IPS DF 19.7 (cell line): ENCODE measurements at places on chromosomes 7 and 10.

DNA sequence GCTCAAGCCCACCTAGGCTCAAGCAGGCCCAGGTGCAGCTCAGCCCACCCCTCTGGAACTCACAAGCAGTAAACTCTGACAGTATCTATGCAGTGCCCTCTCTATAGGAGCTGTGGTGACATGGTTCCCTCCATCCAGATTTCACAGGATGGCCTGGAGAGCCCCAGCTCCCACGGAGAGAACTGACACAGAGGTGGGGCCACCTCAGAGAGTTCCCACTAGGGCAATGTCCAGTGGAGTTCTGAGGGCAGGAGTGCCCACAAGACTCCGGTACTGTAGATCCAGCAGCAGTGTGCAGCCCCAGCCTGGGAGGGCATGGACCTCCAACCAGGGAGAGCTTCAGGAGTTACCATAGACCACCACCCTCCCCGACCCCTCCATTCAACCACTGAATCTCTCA is 37.3 kb upstream of the CNPY1 start:
- DNase-seq: no peak

- no peak for DNase-seq
These were observed 268.8 kb downstream of the RNLS start for GRCh38 chr10:88314362-88314761.

DNA sequence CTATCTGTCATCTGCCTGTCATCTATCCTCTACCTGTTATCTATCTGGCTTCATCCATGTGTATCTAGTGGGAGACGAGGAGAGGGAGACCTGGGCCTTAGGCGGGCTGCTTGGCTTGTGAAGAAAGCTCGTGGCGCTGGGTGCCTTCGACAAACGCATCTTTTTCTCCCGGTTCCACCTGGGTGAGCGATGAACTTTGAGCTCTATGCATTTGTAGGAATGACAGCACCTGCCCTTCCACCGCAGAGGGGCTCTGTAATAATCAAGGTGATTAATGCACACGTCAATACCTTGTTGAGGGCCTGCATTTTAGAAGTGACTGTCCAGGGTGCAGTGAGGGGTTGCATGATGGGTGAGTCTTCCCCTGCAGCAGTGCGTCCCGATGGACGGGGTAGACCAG is 2.6 kb upstream of the VIPR2 start:
- DNase-seq: no peak

DNA sequence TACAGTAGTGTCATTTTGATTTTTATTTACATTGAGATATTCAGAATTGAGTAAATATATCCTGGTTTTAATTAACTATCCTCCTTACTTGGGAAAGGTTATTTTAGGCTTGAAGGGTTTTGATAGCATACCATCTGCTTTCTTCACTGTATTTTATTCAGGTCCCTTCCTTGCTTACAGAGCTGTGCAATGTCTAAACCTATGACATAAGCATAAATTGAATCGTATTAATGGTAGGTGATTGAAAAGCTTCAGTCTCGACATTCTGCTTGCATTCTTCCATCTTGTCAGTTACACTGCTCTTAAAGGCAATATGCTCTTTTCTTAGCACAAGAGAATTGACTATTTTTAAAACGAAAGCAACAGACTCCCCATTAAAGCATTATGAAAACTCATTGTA is 102.5 kb downstream of the ARID5B start:
- no peak for DNase-seq

DNA sequence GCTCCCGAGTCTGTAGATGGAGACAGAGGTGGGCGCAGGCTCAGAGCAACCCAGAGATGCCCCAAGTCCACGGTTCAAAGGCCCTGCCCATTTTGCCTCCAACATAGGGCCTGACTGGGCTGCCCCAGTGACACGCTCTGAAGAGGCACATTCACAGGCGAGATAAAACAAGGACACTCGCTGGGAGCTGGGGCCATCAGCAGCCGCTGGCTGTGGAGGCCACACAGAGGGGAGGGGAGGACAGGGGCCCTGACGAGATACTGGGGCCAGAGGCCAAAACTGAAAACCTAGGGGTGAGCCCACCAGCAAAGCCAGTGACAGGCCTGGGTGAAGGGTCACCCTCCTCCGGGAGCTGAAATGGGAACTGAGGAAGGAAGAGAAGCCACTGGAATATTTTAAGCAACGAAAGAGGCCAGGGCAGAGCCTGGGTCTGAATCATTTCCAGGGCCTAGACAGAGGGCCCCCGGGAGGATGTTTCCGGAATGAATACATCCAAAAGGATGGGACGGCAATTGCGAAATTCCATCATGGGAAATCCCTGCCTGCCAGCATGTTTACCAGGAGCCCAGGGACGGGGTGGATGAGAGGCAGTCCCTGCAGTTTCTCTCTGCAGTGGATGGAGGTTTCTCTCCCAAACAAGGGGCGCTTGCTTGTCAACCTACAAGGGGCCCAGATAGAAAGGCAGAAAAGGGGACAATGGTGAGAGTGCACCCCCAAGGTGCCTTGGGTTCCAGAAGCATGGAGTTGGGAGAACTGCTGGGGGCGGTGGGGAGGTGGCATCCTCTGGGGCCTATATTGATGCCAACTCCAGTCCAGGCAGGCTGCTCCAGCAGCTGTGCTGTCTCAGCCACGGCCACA is 29.0 kb upstream of the HSPA12A start:
- no peak for DNase-seq

GRCh38 chr10:110241407-110241806 is 34.0 kb downstream of the MXI1 start:
- no peak for DNase-seq

DNA sequence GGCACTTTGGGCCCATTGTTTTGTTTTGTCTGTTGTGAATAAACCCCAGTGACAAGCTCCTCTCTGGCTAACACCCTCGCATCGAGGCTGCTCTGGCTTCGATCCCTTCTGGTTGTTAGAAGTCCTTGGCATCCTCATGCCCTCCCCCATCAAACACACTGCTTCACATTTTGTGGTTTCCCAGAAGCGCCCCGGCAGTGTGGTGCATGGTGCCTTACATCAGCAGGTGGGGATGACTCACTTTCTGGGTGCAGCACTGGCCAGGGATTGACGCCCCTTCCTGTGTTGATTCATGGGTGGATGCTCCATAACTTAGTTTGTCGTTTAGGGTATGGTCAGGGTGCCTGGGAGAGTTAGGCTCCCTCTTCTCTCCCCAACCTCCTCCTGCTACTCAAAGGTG is 51.4 kb downstream of the PLPP4 start:
- DNase-seq: no peak

- no peak for DNase-seq
These were observed 141.6 kb downstream of the TNS3 start for GRCh38 chr7:47440320-47440719.

DNA sequence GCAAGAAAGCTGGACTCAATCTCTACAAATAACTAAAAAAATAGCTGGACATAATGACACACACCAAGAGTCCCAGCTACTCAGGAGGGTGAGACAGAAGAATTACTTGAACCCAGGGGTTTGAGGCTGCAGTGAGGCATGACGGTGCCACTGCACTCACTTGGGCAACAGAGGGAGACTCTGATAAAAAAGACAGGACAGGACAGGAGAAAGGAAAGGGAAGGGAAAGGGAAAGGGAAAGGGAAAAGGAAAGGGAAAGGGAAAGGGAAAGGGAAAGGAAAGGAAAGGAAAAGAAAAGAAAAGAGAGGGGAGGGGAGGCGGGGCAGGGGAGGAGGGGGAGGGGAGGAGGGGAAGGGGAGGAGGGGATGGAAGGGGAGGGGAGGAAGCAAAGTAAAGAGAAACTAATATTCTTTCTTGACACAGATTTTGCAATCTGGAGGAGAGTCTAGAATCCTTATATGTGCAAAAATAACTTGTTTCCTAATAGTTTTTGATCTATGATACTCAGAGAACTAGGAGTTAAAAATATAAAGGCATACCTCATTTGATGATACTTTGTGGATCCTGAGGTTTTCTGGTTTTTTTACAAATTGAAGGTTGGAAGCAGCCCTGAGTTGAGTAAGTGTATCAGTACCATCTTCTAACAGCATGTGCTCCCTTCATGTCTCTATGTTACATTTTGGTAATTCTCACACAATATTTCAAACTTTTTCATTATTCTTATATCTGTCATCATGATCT is 8.0 kb downstream of the SAR1A start:
- no peak for DNase-seq

GRCh38 chr10:91778485-91778884 is 19.7 kb upstream of the TNKS2 start:
- no peak for DNase-seq

GRCh38 chr10:51462076-51462779 is 237.2 kb downstream of the CSTF2T start:
- no peak for DNase-seq

DNA sequence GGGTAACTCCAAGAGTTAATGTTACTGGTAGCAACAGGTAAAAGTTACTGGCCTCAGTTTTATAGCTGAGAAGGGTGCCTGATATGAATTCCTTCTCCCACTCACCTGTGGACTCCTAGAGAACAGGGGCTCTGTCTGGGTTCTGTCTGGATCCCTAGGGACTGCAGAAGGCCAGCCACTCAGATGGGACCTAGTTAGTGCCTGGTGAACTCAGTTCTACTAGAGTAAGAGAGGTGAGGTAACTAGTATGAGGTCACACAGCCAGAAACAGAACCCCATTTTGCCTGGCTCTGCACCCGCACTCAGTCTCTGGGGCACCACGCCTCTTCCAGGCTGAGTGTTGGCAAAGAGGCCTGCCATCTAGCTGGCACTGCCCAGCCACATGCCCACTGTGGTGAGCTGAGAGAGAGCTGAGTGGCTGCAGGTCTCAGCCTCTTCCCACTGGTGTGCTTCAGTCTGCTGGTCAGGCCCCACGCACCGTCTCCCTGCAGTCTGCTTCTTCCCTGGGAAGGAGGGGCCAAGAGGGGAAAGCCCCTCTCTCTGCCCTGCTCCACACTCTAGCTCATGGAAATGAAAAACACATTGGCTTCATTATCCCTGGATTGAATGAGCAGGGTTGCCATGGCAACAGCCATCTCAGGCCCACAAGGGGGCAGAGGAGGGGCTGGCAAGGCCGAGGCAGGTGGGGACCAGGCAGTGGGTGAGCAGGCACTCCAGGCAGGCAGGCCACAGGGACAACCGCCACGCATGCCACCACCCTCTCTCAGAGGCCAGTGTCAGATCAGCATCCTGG is 110.6 kb downstream of the ZMIZ1 start:
- DNase-seq: no peak

GRCh38 chr7:2110610-2111396 is 121.9 kb downstream of the MAD1L1 start:
- DNase-seq: no peak

- DNase-seq: no peak
These were observed 48.5 kb upstream of the STARD3NL start for GRCh38 chr7:38129579-38129978.

DNA sequence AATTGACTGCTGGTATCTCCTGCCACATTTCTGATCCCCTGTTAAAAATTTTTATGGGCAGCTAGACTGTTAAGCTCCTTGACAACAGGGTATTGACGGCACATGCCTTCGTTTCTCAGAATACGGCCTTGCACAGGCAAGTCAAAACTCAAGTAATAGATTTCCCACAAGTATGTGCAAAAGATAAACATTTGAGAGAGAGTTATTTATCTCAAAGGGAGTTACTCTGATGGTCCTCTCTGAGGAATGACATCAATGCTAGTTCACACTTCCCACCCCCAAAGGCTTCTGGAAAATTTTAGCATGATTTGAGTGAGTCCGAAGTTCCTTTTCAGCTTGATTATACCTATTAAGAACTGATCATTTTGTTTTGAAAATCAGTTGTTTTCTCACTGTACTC is 71.9 kb downstream of the JCAD start:
- no peak for DNase-seq

GRCh38 chr10:75234683-75235374 is 928 bp downstream of the COMTD1 start:
- DNase-seq: no peak

- no peak for DNase-seq
These were observed 341.1 kb downstream of the CXCL12 start for GRCh38 chr10:44043646-44044375.

DNA sequence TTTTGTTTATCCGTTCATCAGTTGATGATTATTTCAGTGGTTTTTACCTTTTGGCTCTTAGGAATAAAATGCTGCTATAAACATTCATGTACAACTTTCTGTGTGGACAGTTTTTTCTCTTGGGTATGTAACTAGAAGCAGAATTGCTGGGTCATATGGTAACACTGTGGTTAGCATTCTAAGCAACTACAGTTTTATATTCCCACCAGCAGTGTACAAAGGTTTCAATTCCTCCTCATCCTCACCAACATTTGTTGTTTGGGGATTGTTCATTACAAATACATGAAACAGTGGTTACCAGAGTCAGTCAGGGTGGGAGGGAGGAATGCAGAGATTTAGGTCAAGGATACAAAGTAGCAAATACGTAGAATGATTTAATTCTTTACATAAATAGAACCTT is 97.0 kb downstream of the NPSR1 start:
- DNase-seq: no peak

GRCh38 chr10:71233482-71233892 is 21.1 kb downstream of the UNC5B start:
- no peak for DNase-seq

- no peak for DNase-seq
These were observed 13.4 kb upstream of the AP1S1 start for GRCh38 chr7:101140746-101141382.

- DNase-seq: no peak
These were observed 28.4 kb downstream of the MKI67 start for GRCh38 chr10:128097783-128098182.

GRCh38 chr10:43316988-43317387 is 50.1 kb upstream of the RASGEF1A start:
- DNase-seq: no peak

DNA sequence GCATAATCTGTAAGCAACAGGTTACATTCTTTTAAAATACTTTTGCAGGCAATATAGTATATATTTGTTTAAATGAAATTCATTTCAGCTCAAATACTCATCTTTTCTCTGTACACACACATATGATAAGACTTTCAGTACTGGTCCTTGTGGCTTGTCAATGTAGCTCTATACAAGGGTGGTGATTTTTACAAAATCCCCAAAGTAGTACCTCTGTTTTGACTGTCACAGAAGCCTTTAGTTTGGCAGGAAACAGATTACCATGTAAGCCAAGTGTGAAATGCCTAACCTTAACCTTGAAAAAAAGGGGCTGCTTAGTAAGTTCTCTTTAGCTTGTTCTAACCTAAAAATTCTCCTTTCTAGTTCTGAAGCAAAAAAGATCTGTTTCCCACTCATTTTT is 87.9 kb downstream of the KCND2 start:
- DNase-seq: no peak

GRCh38 chr10:80444646-80445319 is 9.3 kb upstream of the TSPAN14 start:
- no peak for DNase-seq

DNA sequence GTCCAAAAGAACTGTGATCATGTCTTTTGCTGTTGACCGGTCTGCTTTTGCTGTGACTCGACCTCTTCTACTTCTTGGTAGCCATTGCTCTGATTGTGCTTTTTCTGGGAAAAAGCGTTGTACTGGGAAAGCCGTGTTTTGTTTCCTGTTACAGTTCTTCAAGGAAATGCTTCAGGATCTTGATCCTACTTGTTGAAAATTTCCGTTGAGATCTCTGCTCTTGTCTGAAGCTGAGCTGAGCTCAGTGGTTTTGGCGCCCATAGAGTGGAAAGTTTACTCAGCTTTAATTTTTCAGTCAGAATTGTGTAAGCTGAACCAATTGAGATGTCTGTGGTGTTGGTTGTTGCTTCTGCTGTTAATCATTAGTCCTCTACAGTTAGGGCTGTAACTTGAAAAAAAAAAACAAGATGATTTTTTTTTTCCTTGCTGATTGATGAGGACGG is 302.2 kb downstream of the CCDC3 start:
- no peak for DNase-seq

- DNase-seq: no peak
These were observed 364.4 kb downstream of the CXCL12 start for GRCh38 chr10:44020322-44021111.
